Naive B cell (primary cell): ENCODE measurements at places on chromosomes 7 and 10. TPM values are rescaled to one million over a fixed set of nuclear protein-coding genes. Genes with fewer than 3 reads are reported as not detected.

DNA sequence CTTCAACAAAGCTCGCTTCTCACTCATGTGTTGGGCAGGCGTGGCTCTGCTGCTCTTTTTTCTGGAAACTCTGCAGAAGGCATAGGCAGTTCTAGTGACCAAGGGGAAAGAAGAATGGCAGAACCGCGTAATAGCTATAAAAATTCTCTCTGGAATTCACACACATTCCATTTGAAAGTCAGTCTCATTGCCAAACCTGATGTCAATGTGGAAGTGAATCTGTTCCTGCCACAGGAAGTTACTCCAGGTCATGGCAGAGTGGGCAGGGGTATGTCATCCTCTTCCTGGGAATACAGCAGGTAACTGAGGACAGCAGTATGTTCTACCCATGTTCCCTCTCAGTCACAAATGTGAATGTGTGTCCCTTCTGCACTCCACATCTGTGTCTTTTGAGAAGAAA is 8.2 kb upstream of the PAXIP1 start:
- peaks cover 11% of the 10 kb centered on the region for H3K27me3 ChIP-seq
- no peaks in the 10 kb centered on the region for H3K36me3 ChIP-seq
- H3K4me1 ChIP-seq = peaks cover 7% of the 10 kb centered on the region
- H3K4me3 ChIP-seq = no peak overlapping the region
- no peak for DNase-seq

- DNase-seq = peak; percentile 6
- peaks cover 21% of the 10 kb centered on the region for H3K4me1 ChIP-seq
- H3K27ac ChIP-seq = peak overlapping the region; percentile 96
- no peaks in the 10 kb centered on the region for H3K27me3 ChIP-seq
- peak overlapping the region; percentile 94 for H3K4me3 ChIP-seq
These were observed 951 bp downstream of the ZNF25 start for GRCh38 chr10:37975401-37975991.

- H3K4me1 ChIP-seq = no peaks in the 10 kb centered on the region
- no peaks in the 10 kb centered on the region for H3K36me3 ChIP-seq
- no peaks in the 10 kb centered on the region for H3K27me3 ChIP-seq
- no peak overlapping the region for H3K4me3 ChIP-seq
- no peak for DNase-seq
- H3K27ac ChIP-seq = no peak overlapping the region
These were observed 246.0 kb upstream of the SHH start for GRCh38 chr7:156058248-156058647.

MKX gene
- polyA plus RNA-seq = not detected

DNA sequence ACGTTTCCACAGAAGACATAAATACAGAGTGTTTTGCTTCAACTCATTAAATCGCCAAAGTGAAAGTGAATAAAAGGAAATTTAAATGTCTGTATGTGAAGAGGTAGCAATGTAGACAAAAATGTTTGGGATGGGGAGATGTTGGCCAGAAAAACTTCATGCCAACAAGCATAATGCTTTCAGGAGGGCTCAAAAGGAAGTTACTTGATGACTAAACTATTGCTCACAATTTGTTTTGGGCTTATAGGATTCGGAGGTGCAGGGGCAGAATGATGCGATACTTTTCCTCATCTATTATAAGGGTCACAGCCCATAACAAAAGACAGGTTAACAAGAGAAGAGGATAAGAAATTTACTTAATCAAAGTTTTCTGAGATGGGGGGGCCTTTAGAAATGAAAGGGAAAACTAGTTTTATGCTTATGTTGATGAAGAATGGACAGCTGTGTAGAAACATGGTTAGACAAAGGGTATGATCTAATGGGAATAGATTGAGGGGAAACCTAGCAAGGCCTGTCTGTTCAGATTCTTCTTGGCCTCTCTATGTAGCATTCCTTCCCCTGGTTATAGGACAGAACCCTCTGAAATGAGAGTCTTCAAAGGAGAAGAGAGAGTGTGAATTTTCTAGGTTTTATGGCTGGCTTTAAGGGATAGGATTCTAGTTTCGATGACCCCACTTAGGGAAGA is 898.6 kb downstream of the LRMDA start:
- no peak overlapping the region for H3K27ac ChIP-seq
- no peaks in the 10 kb centered on the region for H3K36me3 ChIP-seq
- H3K27me3 ChIP-seq = no peaks in the 10 kb centered on the region
- no peak overlapping the region for H3K4me3 ChIP-seq

GRCh38 chr7:105678811-105679495 is 97.7 kb upstream of the EFCAB10 start:
- H3K27me3 ChIP-seq = no peaks in the 10 kb centered on the region
- peaks cover 56% of the 10 kb centered on the region for H3K4me1 ChIP-seq
- H3K36me3 ChIP-seq = peaks cover 8% of the 10 kb centered on the region
- peak overlapping the region; percentile 95 for H3K27ac ChIP-seq
- DNase-seq = peak; percentile 45

FGL2 gene
- 1.7 TPM for polyA plus RNA-seq

PNLIPRP3 gene
- polyA plus RNA-seq = not detected
